Mucosa of descending colon (tissue), 3 donors: ENCODE measurements at places on chromosomes 16 and 17.

GRCh38 chr17:69086641-69087040 is 25.9 kb upstream of the ABCA9 start:
- no peak for DNase-seq

DNA sequence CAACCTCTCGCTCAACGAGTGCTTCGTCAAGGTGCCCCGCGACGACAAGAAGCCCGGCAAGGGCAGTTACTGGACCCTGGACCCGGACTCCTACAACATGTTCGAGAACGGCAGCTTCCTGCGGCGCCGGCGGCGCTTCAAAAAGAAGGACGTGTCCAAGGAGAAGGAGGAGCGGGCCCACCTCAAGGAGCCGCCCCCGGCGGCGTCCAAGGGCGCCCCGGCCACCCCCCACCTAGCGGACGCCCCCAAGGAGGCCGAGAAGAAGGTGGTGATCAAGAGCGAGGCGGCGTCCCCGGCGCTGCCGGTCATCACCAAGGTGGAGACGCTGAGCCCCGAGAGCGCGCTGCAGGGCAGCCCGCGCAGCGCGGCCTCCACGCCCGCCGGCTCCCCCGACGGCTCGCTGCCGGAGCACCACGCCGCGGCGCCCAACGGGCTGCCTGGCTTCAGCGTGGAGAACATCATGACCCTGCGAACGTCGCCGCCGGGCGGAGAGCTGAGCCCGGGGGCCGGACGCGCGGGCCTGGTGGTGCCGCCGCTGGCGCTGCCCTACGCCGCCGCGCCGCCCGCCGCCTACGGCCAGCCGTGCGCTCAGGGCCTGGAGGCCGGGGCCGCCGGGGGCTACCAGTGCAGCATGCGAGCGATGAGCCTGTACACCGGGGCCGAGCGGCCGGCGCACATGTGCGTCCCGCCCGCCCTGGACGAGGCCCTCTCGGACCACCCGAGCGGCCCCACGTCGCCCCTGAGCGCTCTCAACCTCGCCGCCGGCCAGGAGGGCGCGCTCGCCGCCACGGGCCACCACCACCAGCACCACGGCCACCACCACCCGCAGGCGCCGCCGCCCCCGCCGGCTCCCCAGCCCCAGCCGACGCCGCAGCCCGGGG is 1.3 kb downstream of the FOXC2 start:
- DNase-seq: no peak

DNA sequence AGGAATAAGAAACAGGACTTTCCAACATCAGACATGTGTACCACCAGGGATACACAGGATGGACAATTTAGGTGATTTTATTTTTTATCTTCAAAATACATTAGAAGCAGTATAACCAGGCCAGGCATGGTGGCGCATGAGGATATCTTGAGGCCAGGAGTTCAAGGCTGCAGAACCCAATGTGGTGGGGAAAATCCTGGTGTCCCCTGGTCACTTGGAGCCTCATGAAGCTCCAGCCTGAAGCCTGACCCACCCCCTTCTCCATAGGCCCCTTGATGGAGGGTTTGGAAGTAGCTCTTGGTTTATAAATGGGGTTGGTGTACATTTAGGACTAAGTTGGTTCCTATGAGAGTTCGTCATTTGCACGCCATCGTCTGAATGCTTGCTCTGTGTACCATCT is 88.6 kb downstream of the MYH11 start:
- DNase-seq: no peak

DNA sequence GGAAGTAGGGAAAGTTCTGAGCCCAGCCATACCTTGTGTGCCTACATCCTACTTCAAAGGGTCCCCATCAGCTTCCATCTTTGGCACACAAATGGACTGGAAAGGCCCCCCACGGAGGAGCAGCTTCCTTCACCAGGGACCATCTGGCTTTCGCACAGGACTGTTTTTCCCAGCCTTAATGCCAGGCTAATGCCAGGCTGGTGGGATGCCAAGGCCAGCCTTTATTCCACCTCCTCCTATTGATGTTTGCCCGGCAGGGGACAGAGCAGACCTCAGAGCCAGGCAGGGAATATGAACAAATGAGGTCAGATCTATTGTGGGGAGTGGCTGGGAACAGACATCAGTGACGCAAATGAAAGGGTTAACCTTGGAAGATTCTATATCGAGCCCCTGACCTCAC is 5.7 kb downstream of the GPR179 start:
- no peak for DNase-seq

- no peak for DNase-seq
Measured at GRCh38 chr16:65083164-65083857, 38.6 kb downstream of the CDH11 start.

DNA sequence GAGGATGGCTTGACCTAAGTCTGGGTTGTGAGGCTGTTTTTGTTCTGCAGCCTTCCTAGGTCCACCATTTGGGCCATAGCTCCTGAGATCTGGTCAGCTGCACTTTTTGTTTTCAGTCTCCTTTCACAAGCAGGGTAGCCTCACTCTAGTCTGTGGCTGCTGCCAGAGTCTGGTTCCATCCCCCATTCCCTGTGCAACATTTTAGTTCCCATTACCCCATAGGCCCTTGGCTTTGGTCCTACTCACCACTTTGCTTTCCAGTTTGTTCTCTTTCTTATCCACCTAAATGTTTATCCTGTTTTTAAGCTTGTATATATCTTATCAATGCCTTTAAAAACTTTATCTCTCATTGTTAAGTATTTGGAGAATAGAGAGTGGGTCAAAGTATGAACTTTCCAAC is 6.5 kb upstream of the XYLT2 start:
- DNase-seq: no peak

DNA sequence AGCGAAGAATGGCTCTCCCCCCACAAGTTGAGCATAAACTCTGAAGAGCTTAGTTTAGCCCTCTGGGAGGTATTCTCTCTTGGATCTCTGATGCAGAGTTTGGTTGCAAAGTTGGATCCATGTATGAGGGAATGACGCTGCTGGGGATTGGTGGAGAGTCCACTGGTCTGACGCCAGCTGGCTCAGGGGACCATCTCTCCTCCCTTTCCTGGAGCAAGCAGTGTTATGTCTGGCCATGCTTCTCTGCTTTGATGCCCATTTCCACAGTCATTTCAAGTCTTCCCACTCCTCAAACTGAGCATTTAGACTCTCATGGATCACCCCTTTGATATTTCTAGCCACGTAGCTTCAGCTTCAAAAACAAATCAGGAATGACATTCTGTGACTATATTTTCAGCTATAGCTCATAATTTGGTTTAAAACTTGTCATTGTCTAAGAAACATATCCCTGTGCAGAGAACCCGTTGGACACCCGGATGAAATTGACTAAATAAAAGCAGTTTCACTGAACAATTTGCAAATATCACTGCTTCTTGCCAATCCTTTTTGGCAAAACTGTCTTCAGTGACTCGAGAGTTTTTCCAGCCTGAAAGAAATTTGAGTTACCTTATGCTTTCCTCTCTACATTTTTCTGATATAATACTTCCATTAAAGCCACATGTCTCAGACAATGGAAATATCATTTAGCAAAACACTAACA is 193.4 kb upstream of the CDH11 start:
- peak; percentile 16 for DNase-seq

- peak; percentile 84 for DNase-seq
Measured at GRCh38 chr16:56625140-56625942, at the start of gene MT1E. Gene MT1E, plus strand, starts transcription at chr16:56625781. Its CDS starts 71 bp downstream, at chr16:56625852.
